Adrenal gland (tissue), 19 donors: ENCODE measurements at places on chromosomes 7 and 10.

GRCh38 chr10:112115781-112116385, 67.7 kb downstream of the GPAM start:
- no peak for DNase-seq

DNA sequence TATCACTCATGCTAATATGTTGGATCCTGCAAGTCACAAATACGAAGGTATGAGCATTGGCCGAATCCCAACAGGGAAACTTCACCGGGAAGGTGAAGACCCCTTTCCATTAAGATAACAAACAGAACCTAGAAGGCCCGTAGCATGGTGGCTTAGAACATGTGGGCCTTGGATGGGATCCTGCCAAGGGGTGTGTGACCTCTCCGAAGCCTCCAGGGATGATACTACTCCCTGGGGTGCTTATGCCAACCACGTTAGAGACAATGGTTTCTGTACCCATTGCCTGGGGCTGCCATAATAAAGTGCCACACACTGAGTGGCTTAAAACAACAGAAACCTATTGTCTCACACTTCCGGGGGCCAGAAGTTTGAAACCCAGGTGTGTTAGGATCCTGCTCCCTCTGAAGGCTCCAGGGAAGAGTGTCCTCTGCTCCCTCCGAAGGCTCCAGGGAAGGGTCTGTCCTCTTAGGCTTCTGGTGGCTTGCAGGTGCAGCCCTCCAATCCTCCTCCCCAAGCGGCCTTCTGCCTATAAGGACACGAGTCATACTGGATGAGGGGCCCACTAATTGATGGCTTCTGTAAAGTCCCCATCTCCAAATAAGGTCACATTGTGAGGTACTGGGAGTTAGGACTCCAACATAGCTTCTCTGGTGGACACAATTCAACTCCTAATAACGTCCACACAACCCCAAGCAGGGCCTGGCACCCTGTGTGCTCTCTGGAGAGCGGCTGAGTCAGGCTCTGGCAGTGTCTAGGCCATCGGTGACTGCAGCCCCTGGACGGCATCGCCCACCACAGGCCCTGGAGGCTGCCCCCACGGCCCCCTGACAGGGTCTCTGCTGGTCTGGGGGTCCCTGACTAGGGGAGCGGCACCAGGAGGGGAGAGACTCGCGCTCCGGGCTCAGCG, 992 bp upstream of the MGMT start:
- no peak for DNase-seq

DNA sequence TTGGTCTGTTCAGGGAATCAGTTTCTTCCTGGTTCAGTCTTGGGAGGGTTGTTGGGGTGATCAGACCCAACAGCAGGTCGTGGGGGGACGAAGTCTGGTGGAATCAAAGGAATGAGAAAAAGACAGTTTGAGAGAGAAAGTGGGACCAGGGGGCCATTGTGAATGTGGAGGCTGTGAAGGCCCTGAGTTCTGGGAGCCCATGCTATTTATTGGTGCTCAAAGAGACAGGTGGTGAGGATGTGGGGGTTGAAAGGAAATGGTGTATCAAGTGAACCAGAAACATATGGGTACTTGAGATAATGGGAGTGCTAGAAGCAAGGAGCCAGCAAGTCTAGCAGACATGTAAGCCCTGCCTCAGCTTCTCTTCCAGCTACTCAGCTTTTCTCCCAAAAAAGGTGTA, 84.1 kb downstream of the CCSER2 start:
- no peak for DNase-seq

DNA sequence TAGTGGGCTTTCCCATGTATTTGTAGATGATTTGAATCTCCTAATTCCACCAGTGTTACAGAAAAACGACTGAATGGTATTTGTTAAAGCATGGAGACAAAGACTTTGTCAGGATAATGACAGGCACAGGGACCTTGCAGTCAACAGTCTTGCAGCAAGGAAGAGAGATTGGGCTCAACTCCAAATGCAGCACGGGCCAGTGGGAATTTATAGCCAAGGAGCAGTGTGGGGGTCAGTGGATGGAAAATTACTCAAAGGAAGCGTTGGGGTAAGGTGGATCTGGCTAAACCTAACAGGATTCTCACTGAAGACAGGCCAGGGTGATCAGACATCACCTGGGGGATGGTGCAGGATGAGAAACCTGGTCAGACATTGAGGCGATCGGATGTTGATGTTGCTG, 24.3 kb downstream of the CPVL start:
- DNase-seq: no peak

DNA sequence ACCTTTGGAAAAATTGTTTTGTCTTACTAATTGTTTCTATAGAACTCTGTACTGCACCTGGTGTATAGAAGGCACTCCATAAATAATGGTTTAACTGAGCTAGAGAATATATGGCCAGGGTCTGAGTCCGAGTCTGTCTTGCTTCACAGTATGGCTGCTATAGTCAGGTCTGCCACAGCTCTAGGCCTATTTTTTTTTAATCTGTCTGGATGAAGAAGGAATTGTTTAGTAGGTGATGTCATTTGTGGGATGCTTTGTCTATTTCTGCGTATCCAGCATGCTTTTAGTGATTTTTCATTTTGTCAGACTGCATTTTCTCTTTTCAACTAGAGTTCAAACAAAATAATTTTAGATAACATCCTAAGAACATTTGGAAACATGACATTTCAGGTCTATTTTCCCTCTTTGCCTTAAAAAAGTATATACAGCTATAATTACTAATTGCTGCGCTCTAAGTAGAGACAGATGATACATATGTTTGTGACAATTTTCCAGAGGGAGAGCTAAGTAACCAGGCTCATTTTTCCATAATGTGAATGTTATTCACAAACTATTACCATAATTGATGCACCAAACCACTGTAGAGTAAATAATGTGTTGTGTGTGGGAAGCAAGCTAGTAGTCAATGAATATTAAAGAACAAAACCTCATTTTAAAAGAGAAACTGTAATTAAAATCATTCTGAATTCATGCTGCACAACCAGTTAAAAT, 361.7 kb downstream of the AUTS2 start:
- no peak for DNase-seq

DNA sequence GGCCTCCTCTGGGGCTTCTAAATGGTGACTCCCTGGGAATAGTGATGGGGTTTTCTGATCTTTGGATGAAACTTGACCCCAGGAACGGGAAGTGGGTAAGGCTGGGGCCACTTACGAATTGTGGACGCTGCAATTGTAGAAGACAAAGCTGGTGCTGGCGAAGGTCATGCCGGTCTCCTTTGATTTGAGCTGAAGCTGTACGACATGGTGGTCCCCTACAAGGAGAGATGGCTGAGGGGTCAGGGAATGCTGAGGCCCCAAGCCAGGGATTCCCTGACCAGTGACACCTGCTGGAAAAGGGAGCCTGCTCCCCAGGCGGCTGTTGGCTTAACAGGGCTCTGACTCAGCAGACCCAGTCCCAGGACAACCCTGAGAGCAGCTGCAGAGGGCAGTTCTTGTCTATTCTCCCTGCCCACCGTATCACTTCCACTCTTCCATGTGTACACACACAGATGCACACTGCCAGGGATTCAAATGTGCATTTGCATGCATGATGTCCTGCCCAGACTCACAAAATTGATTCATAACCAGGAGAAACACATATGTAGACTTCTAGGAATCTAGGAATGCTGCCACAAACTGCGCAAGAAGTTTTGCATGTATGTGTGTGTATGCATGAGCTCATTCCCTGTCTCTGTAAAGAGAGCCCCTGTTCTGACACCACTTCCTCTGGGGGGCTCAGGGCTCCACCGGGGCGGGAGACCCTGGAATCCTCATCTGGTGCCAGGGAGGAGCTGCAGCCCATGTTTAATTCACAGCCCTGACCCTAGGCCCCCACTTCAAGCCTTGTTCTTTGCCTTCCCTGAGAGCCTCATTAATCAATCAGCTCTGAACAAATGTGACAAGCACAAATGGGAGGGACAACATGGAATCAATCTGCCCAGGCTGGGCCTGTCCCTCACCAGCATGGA, 350.0 kb downstream of the PLXNA4 start:
- no peak for DNase-seq

DNA sequence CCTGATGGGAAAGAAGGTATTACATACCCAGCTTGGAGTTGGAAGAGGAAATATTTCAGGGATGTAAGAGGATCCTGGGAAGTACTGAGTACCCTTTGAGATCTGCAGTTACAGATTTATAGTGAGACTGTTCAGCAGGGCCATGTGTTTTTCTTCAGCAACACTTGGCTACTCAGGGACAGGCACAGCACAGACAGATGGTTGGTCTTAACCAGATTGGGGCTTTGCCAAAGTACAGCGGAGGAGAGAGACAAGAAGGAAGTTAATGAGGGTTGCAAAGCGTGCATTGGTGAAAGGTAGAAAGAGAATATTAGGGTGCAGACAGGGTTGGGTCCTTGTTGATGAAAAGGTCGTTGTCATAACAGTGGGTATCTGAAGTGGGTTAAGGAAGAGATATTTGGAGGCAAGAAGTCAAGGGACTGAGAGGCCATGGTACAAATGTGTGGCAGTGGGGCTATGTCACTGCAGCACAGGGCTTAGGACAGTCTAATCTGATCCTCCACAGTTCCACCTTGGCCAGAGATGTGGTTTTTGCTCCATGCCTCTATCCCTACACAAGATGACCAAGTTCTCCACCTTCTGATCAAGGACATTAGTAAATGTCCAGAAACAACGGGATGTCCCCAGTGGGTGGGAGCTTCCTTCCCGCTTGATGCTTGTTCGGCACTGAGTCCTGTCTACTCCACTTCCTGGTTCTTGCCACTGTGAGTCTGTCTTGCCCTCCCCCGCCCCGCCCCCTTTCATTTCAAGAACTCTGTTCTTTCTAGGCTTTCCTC, 18.9 kb upstream of the DNAJC1 start:
- DNase-seq: peak; percentile 19

GRCh38 chr10:89644967-89645741, at the start of gene PANK1:
PANK1 (minus strand) TSS chr10:89645242; CDS start chr10:89644891, 351 bp downstream.
- DNase-seq: peak; percentile 78

DNA sequence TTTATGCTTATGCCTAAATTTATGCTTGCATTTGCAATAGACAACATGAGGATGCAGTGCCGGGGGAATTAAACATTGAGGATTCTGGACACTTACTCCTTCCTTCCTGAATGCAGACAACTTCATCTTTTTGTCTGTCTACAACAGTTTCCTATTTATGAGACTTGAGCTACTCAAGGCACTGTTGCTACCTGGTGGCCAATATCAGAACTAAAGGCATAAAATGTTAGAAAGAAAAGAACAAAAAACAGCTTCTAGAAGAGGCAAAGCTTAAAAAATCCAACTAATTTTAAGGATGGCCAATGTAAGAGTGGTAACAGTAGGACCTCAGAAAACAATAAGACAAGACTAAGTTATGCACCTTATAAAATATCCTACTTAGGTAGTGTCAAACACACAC, 144.5 kb upstream of the PTN start:
- DNase-seq: no peak

DNA sequence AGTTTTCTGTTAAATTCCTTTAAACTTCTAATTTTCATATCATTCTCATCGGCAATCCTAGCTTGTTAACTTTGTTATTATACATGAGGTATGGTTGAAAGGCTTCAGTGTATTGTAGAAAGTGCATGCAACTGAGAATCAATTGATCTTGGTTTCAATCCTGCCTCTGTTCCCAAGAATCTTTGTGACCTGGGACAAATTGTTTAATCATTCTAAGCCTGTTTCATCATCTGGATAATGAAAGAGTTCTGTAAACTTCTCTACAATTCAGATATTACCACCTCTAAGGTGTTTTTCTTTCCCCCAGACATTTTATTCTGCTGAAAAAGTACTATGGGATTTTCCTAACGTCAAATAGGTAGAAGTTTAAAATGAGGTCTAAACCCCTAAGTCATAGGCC, 179.0 kb downstream of the RNLS start:
- DNase-seq: no peak

- DNase-seq: no peak
These were observed 151.8 kb upstream of the CELF2 start for GRCh38 chr10:10865913-10866312.

DNA sequence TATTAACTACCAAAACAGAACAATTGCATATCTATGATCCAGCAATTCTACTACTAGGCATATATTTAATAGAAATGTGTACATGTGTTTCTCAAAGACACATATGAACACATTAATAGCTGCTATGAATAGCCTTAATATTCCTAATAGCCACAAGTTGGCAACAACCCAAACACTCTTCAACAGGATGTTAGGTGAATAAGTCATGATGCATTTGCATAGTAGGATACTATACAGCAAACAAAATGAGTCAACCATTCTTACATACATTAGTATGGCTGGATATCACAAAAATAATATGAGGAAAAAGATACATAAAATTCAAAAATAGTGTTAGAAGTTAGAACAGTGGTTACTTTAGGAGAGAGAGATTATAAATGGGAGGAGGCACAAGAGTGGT, 26.8 kb upstream of the ZNF746 start:
- DNase-seq: no peak

GRCh38 chr7:13017881-13018280, 330.4 kb downstream of the ARL4A start:
- no peak for DNase-seq

DNA sequence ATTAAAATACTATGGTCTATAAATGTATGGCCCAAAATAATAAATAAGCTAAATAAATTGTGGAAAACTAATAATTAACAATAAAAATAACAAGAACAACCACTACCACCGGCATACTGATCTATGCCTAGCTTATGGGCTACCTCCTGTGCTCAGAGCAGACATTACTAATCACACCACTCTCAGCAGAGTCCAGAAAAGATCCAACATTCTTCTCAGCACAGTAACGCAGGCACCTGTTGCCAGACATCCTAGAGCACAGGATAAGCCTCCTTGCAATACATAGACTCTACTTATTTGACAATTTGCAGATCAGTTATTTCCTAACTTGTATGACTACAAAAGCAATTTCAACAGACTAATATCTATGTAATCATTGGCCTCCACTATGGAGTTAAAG, 137.1 kb upstream of the NEBL start:
- DNase-seq: no peak

- DNase-seq: peak; percentile 84
These were observed 3.2 kb downstream of the MKX start for GRCh38 chr10:27742195-27743011.

DNA sequence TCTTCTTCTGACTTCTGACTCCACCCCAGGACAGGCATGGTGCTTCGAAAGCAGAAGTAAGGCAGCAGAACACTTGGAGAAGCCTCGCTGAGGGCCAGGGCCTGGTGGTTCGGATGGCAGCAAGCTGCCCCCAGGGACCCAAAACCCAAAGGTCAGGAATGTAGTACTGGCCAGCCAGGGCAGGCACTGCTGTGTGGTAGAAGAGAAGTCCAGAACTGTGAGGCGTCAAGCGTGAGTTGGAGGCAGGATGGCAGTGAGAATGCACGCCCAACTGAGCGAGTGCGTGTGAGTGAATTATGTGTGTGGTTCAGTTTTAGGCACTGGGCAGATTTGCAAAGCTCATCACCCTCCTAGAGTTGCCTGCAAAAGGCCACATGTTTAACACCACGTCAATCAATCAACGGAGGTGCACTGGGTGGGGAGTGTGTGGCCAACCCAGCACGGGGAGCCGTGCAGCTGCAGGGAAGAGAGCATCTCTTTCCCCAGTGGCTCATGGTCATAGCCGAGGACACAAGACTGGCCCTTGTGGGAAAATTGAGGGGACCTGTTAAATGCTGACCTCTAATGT, 144.3 kb downstream of the KCNMA1 start:
- DNase-seq: no peak
